Sigmoid colon (tissue), 7 donors: ENCODE measurements at places on chromosomes 2 and 18. TPM values are rescaled to one million over a fixed set of nuclear protein-coding genes. Genes with fewer than 3 reads are reported as not detected.

DNA sequence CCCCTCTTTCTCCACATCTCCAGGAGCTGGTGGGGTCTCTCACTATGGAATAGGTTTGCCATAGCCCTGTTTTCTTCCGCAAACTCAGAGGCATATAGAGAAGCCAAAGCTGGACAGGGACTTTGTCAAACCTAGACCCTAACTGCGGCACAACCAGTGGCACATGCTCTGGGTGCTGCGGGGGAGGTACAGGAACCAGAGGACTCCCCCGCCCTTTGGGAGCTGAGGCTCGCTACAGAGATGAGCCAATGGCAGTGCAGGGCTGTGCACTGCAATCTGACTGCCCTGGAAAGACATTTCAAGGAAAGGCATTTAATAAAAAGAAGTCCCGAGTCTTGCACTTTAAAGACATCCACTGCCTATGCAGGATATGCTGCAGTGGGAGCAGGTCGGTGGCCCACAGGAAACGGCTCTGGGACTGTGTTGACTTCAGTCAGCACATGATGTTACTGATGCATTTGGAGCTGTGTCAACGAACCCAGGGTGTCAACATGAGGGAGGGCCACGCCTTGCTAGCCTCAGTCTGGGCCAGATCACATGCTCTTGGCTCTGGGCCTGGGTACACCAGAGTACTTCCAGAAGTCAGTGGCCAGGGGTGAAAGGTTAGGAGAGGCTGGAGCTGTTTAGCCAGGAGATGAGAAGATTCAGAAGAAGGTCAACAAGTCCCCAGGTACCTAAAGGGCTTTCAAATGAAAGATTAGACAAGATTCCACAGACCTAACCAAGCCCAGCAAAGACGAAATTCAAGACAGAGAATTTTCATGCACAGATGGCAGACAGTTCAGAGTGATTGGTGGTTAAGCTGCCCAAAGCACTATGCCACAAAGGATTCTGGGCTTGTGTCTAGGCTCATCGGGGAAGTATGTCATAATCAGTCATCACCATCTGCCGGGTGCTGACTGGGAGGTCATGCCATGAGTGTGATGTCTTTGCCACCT is 8.2 kb downstream of the SLC35F6 start:
- peak overlapping the region; percentile 71 for H3K27ac ChIP-seq
- DNase-seq = peak; percentile 98
- H3K4me1 ChIP-seq = peaks cover 46% of the 10 kb centered on the region
- no peaks in the 10 kb centered on the region for H3K27me3 ChIP-seq

Gene NOSTRIN
- 12.5 TPM for total RNA-seq

GRCh38 chr2:241649404-241649803 is 11.9 kb downstream of the ATG4B start:
- peaks cover 48% of the 10 kb centered on the region for H3K4me1 ChIP-seq
- H3K4me3 ChIP-seq = no peak overlapping the region
- H3K27ac ChIP-seq = peak overlapping the region; percentile 21
- no peak for DNase-seq

DNA sequence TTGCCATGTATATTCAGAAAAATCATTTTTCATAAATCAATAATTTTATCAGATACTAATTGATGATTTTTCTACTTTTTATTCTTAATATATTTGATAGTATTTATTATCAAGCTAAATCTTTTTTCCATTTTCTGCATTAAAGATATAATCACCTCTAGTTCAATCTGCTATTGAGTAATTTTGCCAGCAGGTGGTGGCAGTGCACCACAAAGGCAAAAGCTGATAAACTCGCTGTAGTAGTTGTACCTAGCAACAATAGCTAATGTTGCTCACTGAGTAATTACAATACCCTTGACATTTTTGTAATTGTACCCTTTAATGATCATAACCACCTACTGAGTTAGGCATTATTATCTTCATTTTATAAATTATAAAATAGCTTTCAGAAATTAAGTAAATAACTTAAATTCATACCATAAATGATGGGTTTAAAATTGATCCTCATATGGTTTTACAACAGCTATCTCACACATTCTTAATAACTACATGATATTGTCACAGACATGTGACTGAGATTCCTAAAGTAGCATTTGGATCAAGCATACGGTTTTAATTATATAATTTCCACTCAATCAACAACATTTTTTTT is 52.0 kb upstream of the CALCRL start:
- peak; percentile 71 for DNase-seq
- H3K36me3 ChIP-seq = no peaks in the 10 kb centered on the region
- no peaks in the 10 kb centered on the region for H3K4me1 ChIP-seq
- H3K4me3 ChIP-seq = no peak overlapping the region
- no peaks in the 10 kb centered on the region for H3K27me3 ChIP-seq

DNA sequence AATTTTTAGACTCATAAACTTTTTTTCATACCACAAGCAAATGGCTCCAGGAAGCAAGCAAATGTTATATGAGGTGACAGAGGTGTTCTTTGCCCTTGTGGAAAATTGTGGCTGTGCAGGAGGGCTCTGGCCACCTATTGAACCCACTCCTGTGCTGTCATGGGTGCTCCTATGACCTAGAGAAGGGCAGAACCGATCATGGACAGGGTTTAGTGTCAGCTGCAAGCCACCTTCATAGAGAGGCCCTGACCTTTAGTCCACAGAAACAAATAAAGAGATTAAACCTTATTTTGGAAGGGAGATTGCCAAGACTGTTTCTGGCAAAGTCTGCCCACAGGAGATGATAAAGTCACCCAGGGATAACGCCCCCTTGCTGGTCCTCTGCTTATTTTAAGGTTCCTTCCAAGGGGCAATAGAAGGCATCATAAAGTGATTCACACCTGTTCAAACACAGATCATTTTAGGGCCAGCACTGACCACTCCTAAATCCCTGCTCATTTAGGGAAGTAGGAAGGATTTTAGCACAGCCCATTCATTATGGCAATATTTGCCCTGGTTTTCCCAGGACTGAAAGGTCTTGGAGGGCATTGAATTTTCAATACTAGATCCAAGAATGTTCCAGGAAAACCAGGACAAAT is 26.1 kb upstream of the STAT4 start:
- H3K27ac ChIP-seq = no peak overlapping the region
- no peaks in the 10 kb centered on the region for H3K4me1 ChIP-seq
- no peak overlapping the region for H3K4me3 ChIP-seq
- no peaks in the 10 kb centered on the region for H3K36me3 ChIP-seq
- DNase-seq = no peak

- no peak overlapping the region for H3K27ac ChIP-seq
- DNase-seq = no peak
- no peaks in the 10 kb centered on the region for H3K27me3 ChIP-seq
- no peaks in the 10 kb centered on the region for H3K4me1 ChIP-seq
These were observed 44.2 kb downstream of the MRPS9 start for GRCh38 chr2:105082107-105082506.

Gene UGT1A9
- not detected for total RNA-seq

DNA sequence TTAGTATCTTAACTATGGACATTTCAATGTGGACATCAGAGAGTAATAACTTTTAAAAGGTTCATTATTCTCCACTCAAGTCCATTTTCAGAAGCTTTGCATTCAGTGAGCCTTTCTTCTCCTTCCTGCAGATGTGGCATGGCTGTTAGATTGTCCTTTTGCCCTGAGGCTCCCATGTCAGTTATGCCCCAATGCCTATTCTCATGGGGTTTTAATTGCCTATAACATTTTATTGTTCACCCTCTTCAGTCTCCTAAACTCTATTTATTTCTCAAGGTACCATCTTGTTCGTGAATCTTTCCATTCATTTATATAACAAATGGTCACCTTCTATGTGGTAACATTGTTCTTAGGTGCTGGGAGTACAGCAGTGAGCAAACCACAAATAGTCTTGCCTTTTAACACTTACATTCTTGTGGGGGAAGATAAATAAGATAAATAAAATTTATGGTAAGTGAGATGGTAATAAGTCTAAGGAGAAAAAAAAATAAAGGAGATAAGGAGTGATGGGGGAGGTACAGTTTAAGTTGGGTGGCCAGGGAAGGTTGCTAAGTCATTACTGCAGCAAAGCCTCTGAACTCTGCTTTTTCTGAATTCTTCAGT is 277.9 kb upstream of the SIX3 start:
- H3K27me3 ChIP-seq = no peaks in the 10 kb centered on the region
- no peaks in the 10 kb centered on the region for H3K4me1 ChIP-seq
- no peak overlapping the region for H3K4me3 ChIP-seq
- DNase-seq = no peak
- H3K27ac ChIP-seq = no peak overlapping the region

DNA sequence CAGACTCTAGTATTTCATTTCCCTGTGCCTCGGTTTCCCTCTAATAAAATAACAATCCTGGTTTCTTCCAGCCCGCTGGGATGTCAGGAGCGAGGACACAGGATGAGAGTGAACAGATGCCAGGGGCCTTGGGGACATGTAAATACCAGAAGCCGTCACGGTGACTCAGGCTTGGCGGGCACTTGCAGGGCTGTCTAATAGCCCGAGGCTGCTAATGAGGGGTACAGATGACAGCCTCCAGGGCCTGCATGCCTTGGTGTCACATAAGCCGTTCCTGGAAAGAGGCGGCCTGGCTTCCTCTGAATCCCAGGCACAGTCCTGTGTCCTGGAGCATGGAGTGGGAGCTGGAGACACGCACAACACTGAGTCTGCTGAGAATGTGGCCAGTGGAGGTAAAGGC is 28.2 kb downstream of the HS1BP3 start:
- peak overlapping the region; percentile 98 for H3K27ac ChIP-seq
- H3K27me3 ChIP-seq = no peaks in the 10 kb centered on the region
- H3K4me1 ChIP-seq = peaks cover 66% of the 10 kb centered on the region
- peaks cover 38% of the 10 kb centered on the region for H3K36me3 ChIP-seq
- H3K4me3 ChIP-seq = no peak overlapping the region

Gene C2orf42
- 20.2 TPM for total RNA-seq

DNA sequence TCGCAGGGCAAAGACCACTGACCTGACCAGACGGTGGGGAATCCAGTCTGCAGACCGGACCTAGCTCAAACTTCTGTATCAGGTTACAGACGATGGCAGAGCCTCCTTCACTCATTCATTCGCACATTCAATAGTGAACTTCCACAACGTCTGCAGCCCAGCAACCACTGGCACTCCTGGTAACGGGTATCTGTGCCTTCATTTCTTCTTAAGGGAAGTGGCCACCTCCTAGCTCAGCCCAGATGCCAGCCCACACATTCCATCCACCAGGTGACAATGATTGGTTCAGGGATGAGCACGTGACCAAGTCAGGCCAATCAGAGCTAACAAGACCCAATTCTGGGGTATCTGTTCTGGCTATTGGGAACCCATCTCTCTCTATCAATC is 15.9 kb upstream of the ARMC9 start:
- H3K4me1 ChIP-seq = peaks cover 12% of the 10 kb centered on the region
- no peak overlapping the region for H3K4me3 ChIP-seq
- H3K27ac ChIP-seq = no peak overlapping the region

Gene RGPD3
- 2.2 TPM for total RNA-seq

Gene KCNIP3
- total RNA-seq = 12.2 TPM

GRCh38 chr2:221370076-221370856 is 201.8 kb downstream of the EPHA4 start:
- no peak overlapping the region for H3K27ac ChIP-seq
- DNase-seq = no peak
- no peaks in the 10 kb centered on the region for H3K27me3 ChIP-seq
- no peak overlapping the region for H3K4me3 ChIP-seq

Gene OBSL1
- total RNA-seq = 67.5 TPM

Gene BMP10
- total RNA-seq = not detected

Gene KIF1A
- 6.7 TPM for total RNA-seq

DNA sequence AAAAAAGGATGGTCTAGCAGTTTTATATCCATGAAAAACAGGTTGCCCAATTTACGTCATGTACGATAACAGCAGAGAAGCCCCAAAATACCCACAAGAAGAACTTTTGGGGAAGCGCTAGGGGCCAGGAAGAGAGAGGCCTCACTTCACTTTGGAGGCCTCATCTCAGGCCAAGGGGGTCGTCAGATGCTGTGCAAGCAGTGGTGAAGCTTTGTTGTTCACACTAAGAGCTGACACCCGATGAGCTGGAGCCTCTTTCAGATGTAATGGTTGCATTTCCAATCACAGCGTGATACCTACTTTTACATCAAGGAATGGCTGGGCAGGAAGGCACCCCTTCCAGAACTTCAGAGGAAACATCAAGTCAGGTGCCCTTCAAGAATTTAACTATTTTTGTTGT is 242.3 kb upstream of the PXDN start:
- H3K4me3 ChIP-seq = no peak overlapping the region
- H3K27me3 ChIP-seq = no peaks in the 10 kb centered on the region
- H3K27ac ChIP-seq = no peak overlapping the region

Gene XIRP2
- not detected for total RNA-seq

GRCh38 chr2:192072261-192072660 is 122.5 kb downstream of the TMEFF2 start:
- H3K4me1 ChIP-seq = no peaks in the 10 kb centered on the region
- H3K36me3 ChIP-seq = no peaks in the 10 kb centered on the region
- no peak overlapping the region for H3K4me3 ChIP-seq
- DNase-seq = no peak
- no peaks in the 10 kb centered on the region for H3K27me3 ChIP-seq
- H3K27ac ChIP-seq = no peak overlapping the region

DNA sequence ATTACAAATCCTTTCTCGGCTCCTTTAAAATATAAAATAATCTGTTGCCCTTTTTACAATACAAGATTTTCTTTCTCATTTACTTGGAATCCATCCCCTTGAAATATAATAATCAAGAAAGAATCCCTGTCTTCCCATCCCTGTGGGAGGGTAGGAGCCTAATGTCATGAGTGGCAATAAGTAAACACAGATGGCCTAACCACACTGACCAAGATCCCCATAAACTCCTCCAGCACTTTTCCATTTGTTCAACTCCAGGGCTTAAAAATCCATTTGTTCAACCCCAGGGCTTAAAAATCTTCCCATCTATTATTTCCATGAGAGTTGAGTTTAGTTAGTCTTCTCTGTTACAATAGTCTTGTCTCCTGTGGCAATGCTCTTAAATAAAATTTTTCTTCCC is 297.6 kb downstream of the CDH7 start:
- no peak overlapping the region for H3K27ac ChIP-seq
- DNase-seq = no peak
- H3K36me3 ChIP-seq = no peaks in the 10 kb centered on the region
- no peaks in the 10 kb centered on the region for H3K27me3 ChIP-seq
